ENCODE measurements at places on chromosomes 12 and 14.

DNA sequence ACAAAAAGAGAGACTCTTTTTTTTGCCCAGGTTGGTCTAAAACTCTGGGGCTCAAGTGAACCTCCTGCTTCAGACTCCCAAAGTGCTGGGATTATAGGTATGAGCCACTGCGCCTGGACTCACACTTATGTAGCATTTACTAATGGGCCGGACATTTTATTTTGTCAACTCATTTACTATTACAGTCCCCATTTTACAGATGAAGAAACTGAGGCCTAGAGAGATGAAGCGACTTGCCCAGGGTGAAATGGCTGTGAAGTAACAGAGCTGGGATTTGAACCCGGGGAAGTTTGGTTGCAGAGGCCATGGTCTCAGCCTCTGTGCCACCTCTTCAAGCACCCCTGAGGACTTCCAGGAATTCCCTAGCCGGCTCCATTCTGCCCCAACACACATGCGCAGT is 9.4 kb downstream of the HPD start:
- no peaks in the 10 kb centered on the region for H3K36me3 ChIP-seq
- DNase-seq = no peak
- no peak overlapping the region for H3K4me3 ChIP-seq
- H3K27me3 ChIP-seq = no peaks in the 10 kb centered on the region

- no peaks in the 10 kb centered on the region for H3K36me3 ChIP-seq
- H3K27ac ChIP-seq = no peak overlapping the region
- DNase-seq = no peak
- H3K27me3 ChIP-seq = no peaks in the 10 kb centered on the region
- H3K4me1 ChIP-seq = no peaks in the 10 kb centered on the region
These were observed 263.4 kb downstream of the SOX5 start for GRCh38 chr12:23686095-23686494.

- H3K36me3 ChIP-seq = no peaks in the 10 kb centered on the region
- H3K4me3 ChIP-seq = no peak overlapping the region
- H3K4me1 ChIP-seq = peaks cover 9% of the 10 kb centered on the region
- DNase-seq = no peak
- H3K27me3 ChIP-seq = peaks cover 3% of the 10 kb centered on the region
These were observed 9.8 kb upstream of the KCNA5 start for GRCh38 chr12:5033883-5034282.

GRCh38 chr14:28536889-28537288 is 229.7 kb upstream of the FOXG1 start:
- H3K36me3 ChIP-seq = no peaks in the 10 kb centered on the region
- no peaks in the 10 kb centered on the region for H3K4me1 ChIP-seq
- H3K27ac ChIP-seq = no peak overlapping the region
- H3K4me3 ChIP-seq = no peak overlapping the region

GRCh38 chr14:105223260-105223659 is 25.1 kb upstream of the BTBD6 start:
- H3K4me1 ChIP-seq = no peaks in the 10 kb centered on the region
- H3K27me3 ChIP-seq = no peaks in the 10 kb centered on the region
- H3K27ac ChIP-seq = no peak overlapping the region
- no peak for DNase-seq
- peaks cover 23% of the 10 kb centered on the region for H3K36me3 ChIP-seq

GRCh38 chr12:124490584-124491305 is 76.7 kb downstream of the NCOR2 start:
- peaks cover 8% of the 10 kb centered on the region for H3K36me3 ChIP-seq
- H3K4me3 ChIP-seq = no peak overlapping the region
- H3K27ac ChIP-seq = no peak overlapping the region
- no peaks in the 10 kb centered on the region for H3K27me3 ChIP-seq
- no peak for DNase-seq

GRCh38 chr12:97681612-97682504 is 219.3 kb downstream of the RMST start:
- H3K4me1 ChIP-seq = no peaks in the 10 kb centered on the region
- DNase-seq = no peak
- no peak overlapping the region for H3K27ac ChIP-seq
- no peaks in the 10 kb centered on the region for H3K36me3 ChIP-seq

- peaks cover 37% of the 10 kb centered on the region for H3K4me1 ChIP-seq
- H3K27ac ChIP-seq = peak within 1 kb of the TSS; percentile 64
- peaks cover 5% of the 10 kb centered on the region for H3K36me3 ChIP-seq
- peaks cover 19% of the 10 kb centered on the region for H3K27me3 ChIP-seq
These were observed at the start of gene TMEM117 for GRCh38 chr12:43835656-43836474. TMEM117 (plus strand) TSS chr12:43836081.

GRCh38 chr12:46131732-46132469 is 136.9 kb downstream of the SLC38A1 start:
- peaks cover 26% of the 10 kb centered on the region for H3K27me3 ChIP-seq
- no peaks in the 10 kb centered on the region for H3K4me1 ChIP-seq
- H3K36me3 ChIP-seq = no peaks in the 10 kb centered on the region
- no peak overlapping the region for H3K4me3 ChIP-seq
- DNase-seq = no peak

GRCh38 chr12:89033062-89033461 is 319.2 kb downstream of the DUSP6 start:
- no peak overlapping the region for H3K4me3 ChIP-seq
- DNase-seq = no peak
- H3K4me1 ChIP-seq = peaks cover 28% of the 10 kb centered on the region
- peaks cover 7% of the 10 kb centered on the region for H3K36me3 ChIP-seq
- H3K27me3 ChIP-seq = peaks cover 2% of the 10 kb centered on the region
- H3K27ac ChIP-seq = no peak overlapping the region

DNA sequence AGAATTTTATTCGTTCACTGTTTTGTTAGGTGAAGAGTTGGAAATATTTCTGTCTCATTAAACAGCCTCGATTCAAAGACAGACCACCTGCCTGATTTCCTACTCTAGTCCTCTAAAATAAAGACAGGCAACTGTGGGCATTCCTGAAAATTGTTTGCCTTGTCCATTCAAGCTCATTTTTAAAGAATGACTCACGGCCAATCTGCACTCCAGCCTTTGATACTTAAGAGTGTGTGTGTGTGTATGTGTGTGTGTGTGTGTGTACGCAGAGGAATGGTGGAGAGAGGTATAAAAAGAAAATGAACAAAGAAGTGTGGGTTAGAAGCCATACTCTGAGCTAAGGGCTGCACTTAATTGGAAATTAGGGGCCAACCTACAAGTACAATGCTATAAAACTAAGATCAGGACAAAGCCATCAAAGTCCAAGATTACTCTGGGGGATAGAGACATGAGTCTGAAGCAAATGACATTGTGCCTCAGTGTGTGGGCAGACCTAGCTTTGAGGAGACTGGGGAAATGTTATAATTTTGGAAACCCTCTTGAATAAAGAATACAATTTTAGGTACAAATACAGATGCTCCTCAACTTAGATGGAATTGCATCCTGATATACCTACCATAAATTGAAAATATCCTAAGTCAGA is 45.6 kb upstream of the SOCS2 start:
- H3K36me3 ChIP-seq = no peaks in the 10 kb centered on the region
- H3K4me1 ChIP-seq = peaks cover 36% of the 10 kb centered on the region

DNA sequence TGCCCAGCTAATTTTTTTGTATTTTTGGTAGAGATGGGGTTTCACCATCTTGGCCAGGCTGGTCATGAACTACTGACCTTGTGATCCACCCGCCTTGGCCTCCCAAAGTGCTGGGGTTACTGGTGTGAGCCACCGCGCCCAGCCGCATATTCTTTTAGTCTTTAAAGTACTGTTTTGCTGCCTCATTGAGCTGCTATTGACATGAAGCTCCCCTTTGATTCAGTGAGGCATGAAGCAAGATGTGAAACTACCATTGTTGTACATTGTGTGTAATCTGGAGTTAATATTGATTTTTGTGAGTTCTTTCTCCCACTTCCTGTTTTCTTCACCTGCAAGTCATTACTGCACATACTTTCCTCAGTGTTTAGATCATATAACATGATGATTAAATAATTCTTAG is 80.8 kb downstream of the MNAT1 start:
- DNase-seq = no peak
- H3K27me3 ChIP-seq = no peaks in the 10 kb centered on the region
- peaks cover 17% of the 10 kb centered on the region for H3K36me3 ChIP-seq
- H3K4me3 ChIP-seq = no peak overlapping the region

- H3K27me3 ChIP-seq = no peaks in the 10 kb centered on the region
- no peaks in the 10 kb centered on the region for H3K4me1 ChIP-seq
- H3K36me3 ChIP-seq = no peaks in the 10 kb centered on the region
These were observed 35.2 kb downstream of the SCARB1 start for GRCh38 chr12:124828264-124829007.

- no peak for DNase-seq
- H3K4me3 ChIP-seq = no peak overlapping the region
- H3K36me3 ChIP-seq = no peaks in the 10 kb centered on the region
- H3K27me3 ChIP-seq = peaks cover 37% of the 10 kb centered on the region
- no peaks in the 10 kb centered on the region for H3K4me1 ChIP-seq
These were observed 20.0 kb downstream of the BEGAIN start for GRCh38 chr14:100567009-100567876.

- peak overlapping the region; percentile 83 for H3K4me3 ChIP-seq
- H3K4me1 ChIP-seq = peaks cover 14% of the 10 kb centered on the region
- peaks cover 50% of the 10 kb centered on the region for H3K27me3 ChIP-seq
- H3K36me3 ChIP-seq = no peaks in the 10 kb centered on the region
These were observed 1.0 kb downstream of the KCNA1 start for GRCh38 chr12:4910502-4911315.

DNA sequence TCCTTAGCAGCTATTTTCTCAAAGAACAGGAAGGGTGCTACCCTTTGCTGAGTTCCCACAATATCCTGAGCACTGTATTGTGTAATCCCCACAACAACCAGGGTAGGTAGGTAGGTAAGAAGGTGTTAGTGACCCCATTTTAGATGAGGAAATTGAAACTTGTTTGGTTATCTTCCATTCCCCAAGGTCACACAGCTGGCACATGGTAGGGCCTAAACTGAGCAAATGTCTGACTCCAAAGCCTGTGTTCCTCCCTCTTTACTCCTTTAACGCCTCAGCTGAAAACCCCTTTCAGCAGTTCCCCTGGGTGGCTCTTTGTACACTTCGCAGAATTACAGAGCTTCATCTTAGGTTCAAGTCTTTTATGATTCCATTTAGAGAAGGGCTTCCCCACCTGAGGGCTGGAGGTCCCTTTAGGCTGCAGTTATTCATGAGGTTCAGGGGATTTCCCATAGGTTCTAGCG is 26.5 kb upstream of the RIC8B start:
- H3K27me3 ChIP-seq = peaks cover 11% of the 10 kb centered on the region
- H3K27ac ChIP-seq = peak overlapping the region; percentile 91
- H3K4me3 ChIP-seq = peak overlapping the region; percentile 41

DNA sequence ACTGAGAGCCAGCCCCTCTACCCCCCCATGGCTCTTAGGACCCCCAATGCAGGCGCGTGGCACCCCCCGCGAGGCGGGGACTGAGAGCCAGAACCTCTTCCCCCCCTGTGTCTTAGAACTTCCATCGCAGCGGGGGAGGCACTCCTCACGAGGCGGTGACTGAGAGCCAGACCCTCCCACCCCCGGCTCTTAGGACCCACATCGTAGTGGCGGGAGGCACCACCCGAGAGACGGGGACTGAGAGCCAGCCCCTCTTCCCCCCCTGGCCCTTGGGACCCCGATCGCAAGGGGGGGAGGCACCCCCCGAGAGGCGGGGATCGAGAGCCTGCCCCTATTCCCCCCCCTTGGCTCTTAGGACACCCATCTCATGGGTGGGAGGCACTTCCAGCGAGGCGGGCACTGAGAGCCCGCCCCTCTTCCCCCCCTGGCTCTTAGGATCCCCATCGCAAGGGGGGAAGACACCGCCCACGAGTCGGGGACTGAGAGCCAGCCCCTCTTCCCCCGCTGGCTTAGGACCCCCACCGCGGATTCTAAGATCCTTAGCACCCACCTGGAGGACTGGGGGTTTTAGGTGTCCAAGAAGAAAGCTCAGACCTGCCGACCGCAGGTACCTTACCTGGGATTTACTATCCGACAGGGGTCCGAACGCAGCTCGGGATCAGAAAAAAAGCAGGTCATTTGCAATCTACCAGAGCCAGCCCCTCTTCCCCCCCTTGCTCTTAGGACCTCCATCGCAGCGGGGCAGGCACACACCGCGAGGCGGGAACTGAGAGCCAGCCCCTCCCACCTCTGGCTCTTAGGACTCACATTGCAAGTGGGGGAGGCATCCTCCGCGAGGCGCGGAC is 44.9 kb downstream of the DDX11 start:
- H3K27ac ChIP-seq = no peak overlapping the region
- H3K4me1 ChIP-seq = no peaks in the 10 kb centered on the region
- H3K27me3 ChIP-seq = peaks cover 31% of the 10 kb centered on the region
- DNase-seq = no peak
- H3K4me3 ChIP-seq = no peak overlapping the region

GRCh38 chr14:61213920-61214319 is 67.2 kb downstream of the TMEM30B start:
- H3K27ac ChIP-seq = peak overlapping the region; percentile 10
- no peak overlapping the region for H3K4me3 ChIP-seq
- DNase-seq = no peak
- H3K36me3 ChIP-seq = no peaks in the 10 kb centered on the region
- peaks cover 18% of the 10 kb centered on the region for H3K27me3 ChIP-seq
- no peaks in the 10 kb centered on the region for H3K4me1 ChIP-seq

DNA sequence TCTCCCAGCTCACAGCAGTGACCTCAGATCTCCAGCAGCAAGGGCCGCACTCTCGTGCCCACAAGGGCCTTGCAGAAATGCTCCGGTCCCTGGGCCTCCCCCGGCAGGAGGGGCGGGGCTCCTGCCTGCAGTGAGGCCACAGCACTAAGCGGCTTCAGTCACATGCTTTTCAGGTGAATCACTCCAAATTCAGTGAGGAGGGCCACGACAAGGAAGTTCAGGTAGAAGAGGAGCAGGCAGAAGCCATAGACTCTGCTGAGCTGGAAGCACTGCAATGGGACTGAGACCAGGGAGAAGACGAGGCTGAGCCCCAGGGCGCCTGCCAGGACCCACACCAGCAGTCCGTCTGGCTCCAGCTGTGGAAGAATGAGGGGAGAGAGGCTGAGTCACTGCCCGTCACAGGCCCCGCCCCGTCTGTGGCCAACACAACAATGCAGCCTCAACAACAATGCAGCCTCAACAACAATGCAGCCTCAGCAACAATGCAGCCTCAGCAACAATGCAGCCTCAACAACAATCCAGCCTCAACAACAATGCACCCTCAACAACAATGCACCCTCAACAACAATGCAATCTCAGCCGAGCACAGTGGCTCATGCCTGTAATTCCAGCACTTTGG is 35.2 kb downstream of the SLC8B1 start:
- H3K27me3 ChIP-seq = peaks cover 2% of the 10 kb centered on the region
- H3K27ac ChIP-seq = no peak overlapping the region
- no peak for DNase-seq
- H3K4me3 ChIP-seq = no peak overlapping the region
- H3K36me3 ChIP-seq = peaks cover 26% of the 10 kb centered on the region

DNA sequence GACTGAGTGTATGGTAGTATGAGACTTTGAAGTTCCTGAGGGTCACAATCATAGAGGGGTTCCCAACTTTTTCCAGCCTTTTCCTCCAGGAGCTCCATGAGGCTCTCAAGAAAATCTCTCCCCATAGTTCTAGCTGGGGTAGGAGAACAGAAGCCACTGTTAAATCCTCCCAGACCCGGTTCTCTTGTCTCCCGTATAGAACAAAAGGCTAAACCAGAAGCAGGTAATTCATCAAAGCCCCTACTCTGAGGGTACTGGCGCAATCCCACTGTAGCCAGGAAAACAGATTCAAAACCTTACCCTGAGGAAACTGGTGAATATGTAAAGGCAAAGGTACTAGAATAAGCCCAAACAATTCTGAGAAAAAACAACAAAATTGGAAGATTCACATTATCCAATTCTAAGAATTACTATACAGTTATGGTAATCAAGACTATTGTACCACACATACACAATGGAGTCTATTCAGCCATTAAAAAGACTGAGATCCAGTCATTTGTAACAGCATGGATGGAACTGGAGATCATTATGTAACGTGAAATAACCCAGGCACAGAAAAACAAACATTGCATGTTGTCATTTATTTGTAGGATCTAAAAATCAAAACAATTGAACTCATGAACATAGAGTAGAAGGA is 20.5 kb downstream of the OR8S1 start:
- H3K27me3 ChIP-seq = no peaks in the 10 kb centered on the region
- no peak for DNase-seq
- no peaks in the 10 kb centered on the region for H3K36me3 ChIP-seq
- no peak overlapping the region for H3K27ac ChIP-seq
